ENCODE measurements at places on chromosomes 12 and 14.

DNA sequence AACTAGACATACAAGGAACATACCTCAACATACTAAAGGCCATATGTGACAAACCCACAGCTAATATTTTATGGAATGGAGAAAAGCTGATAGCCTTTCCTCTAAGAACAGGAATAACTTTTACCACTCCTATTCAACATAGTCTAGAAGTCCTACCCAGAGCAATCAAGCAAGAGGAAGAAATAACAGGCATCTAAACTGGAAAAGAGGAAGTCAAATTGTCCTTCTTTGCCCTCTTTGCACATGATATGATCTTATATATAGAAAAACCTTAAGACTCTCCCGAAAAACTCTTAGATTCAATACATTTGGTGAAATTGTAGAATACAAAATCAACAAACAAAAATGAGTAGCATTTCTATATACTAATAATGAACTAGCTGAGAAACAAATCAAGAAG, 110.0 kb downstream of the ATP23 start:
- DNase-seq: no peak

- peak; percentile 67 for DNase-seq
Observed at GRCh38 chr14:76844223-76844622, 18.0 kb downstream of the LRRC74A start.

GRCh38 chr14:90027842-90028241, 34.0 kb upstream of the KCNK13 start:
- no peak for DNase-seq

GRCh38 chr12:83801972-83802371, 1110.6 kb downstream of the SLC6A15 start:
- no peak for DNase-seq

DNA sequence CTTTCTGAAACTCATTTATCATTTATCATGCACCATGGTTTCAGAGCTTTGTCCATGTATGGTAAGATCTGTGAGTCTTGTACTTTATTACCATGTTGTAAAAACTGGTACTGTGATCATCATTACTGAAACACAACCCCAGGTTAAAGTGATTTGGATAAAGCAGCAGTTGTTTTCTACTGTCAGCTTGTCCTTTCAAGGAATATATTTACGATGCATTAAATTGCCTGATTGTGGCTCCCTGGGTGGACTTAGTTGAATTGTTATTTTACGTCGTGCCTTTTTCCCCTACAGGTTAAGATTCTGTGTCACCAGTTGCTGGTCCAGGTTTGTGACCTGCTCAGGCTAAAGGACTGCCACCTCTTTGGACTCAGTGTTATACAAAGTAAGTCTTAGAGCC, 46.1 kb downstream of the FRMD6 start:
- DNase-seq: no peak

DNA sequence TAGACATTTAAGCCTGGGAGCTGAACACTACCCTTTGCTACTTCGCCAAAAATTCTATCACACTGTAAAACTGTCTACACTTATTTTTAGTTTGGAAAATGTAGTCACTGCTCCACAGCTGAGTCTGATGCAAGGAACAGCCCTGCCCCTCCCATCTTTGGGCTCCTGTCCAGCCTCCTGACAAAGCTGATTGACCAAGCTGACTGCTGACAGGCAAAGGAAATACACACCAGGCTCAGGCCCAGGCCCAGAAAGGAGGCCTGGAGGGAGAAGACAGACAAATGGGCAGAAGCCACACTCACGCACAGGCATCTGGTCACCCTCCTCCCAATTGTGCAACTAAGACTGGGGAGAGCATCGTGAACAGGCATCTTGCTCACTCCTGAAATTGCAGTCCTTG, 55.3 kb downstream of the ISCA2 start:
- no peak for DNase-seq

DNA sequence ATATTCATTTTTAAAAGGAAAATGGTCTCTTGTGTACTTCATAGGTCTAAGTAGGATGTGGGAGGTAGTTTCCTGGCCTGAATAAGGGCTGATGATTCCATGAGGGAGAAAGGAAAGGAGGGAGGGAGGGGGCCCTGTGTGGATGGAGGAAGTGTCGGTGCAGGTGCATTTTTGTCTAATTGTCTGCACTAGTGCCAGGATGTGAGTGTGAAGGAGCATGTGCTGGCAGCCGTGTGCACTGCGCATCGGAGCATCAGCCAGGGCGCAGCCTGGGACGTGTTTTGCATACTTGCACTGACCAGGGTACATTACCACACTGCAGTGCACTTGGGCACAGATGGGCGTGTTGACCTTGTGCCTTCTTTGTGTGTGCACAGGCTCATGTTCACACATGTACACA, 29.2 kb downstream of the SMUG1 start:
- no peak for DNase-seq

DNA sequence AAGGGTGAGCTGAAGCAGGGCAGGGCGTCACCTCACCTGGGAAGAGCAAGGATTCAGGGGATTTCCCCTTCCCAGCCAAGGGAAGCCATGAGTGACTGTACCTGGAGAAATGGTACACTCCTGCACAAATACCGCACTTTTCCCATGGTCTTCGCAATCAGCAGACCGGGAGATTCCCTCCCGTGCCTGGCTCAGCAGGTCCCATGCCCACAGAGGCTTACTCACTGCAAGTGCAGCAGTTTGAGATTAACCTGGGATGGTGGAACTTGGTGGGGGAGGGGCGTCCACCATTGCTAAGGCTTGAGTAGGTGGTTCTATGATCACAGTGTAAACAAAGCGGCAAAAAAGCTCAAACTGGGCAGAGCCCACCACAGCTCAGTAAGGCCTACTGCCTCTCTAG, 11.0 kb upstream of the DHRS4 start:
- no peak for DNase-seq

DNA sequence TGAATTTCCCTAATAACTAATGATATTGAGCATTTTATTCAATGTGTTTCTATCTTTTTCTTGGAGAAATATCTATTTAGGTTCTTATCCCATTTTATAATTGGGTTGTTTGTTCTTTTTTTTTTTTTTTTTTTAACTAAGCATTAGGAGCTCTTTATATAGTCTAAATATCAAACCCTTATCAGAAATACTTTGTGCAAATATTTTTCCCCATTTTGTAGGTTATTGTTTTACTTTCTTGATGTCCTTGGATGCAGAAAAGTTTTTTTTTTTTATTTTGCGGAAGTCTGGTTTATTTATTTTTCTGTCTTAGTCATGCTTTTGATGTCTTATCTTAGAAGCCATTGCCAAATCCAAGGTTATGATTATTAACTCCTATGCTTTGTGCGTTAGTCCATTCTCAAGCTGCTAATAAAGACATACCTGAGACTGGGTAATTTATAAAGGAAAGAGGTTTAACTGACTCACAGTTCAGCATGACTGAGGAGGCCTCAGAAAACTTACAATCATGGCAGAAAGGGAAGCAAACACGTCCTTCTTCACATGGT, 434.3 kb upstream of the TBX3 start:
- no peak for DNase-seq

DNA sequence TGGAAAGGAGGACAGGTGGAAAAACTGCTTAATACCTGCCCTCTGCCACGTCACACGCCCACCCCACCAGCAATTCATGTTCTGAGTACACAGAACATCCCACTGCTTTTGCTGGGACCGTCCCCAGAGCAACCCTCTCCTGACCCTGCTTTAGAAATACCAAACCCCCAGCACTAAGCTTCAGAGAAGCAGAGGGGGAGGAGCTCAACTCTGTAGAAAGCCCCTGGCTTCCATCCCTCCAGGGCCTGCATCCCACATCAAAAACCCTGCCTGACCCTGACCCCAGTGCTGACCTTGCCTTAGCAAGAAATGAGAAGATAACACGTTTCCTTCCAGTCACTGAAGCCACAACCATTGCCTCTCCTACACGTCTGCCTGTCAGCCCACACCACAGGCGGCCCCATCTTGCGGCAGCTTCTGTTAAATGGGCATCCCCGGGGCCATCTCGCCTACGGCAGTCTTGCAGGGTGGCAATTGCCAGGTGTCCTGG, 19.7 kb downstream of the VDR start:
- DNase-seq: peak; percentile 82

DNA sequence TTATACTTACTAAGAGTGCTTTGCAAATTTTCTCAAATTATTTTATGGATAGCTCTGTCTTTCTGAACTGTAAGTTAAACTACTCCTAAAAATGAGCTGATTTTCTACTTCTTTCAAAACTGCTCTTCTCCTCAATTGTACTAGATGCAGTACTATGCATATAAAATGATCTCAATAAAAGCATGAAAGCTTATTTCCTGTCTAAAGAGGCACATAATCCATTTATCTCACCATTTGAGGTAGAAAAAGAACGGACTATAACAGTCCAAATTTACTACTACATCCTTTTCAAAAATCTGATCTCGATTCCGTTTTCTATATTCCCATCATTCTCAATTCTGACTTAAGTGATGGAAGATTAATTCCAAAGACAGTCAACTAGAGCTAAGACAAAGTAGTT, 14.4 kb downstream of the SLIRP start:
- DNase-seq: no peak

DNA sequence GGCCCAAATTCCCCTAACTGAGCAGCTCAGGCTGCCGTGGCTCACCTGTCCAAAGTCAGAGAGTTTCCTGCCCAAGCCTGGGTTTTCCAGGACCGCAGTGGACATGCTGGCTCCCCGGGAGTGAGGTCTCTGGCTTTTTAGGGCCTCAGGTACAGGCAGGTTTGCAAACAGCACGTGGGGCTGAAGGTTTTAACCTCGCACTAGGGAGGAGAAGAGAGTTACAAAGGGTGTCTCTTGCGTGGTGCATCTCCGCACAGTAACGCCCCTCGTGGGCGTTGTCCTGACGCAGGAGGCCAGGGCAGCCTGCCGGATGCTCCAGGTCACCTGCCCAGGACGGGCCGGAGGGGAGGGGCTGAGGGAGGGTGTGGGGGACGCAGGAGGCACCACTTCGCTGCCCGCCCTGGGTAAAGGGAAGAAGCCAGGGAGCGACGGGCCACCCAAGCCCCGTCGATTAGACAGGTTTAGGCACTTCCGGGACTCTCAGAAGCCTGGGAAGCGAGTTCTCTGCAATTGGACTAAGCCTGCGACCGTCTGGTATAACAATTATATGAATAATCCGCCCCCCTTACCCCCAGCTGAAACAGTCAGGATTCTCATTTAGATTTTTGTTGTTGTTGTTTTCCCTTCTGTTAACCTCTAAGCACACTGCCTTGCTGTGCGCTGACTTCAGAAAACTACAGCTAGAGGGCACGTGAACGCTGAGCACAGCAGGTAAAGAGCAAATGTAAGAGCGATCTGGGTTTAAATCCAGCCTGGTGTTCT, at the start of gene PAH:
PAH (minus strand) TSS at position 219 of the 762 bp plus-strand sequence; CDS start at position 105, 114 bp downstream.
- DNase-seq: peak; percentile 5

DNA sequence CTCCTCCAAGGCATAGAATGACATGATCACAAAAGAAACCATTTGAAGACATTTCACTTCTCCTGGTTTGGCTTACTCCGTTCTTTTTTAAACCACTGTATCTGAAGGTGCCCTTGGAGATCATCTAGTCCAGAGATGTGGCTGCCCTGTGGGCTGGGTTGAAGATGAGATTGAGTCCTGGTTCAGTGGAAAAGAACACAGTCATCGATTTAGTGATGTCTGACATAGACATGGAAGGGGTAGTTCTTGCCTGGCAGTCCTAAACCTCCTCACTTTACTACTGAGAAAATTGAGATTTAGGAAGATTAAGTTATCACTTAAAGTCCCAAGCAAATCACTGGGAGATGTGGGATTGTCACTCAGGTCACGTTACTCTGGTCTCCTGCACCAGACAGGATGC, 2.8 kb downstream of the VSIG10 start:
- no peak for DNase-seq

- DNase-seq: peak; percentile 45
Observed at GRCh38 chr14:52267501-52268278, at the start of gene PTGDR. Gene PTGDR, plus strand, starts transcription at chr14:52267698. Its CDS starts 117 bp downstream, at chr14:52267815.

- DNase-seq: peak; percentile 59
Observed at GRCh38 chr12:118307069-118307954, 65.4 kb downstream of the TAOK3 start.

- no peak for DNase-seq
Observed at GRCh38 chr12:73598626-73599025, 939.0 kb upstream of the ATXN7L3B start.

DNA sequence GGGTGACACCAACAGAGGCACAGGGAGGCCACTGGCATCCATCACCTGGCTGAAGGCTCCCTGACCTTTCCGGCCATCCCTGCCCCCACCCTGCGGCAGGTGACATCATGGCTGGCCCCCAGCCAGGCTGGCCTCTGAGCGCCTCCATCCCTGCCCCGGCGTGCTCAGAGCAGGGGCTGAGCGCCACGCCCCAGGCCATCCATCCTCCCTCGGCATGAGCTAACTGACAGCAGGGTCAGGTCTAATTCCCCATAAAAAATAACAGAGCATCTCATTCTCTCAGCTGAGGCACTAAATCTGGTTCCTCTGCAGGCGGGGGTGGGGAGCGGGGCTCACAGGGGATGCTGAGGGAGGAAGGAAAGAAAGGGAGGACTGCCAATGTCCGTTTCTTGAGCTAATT, 50.7 kb downstream of the PRIMA1 start:
- no peak for DNase-seq

- no peak for DNase-seq
Observed at GRCh38 chr14:34223373-34224148, 238.5 kb downstream of the SPTSSA start.

GRCh38 chr12:15720295-15720694, 68.9 kb downstream of the EPS8 start:
- no peak for DNase-seq

GRCh38 chr14:99329711-99330315, 57.8 kb upstream of the BCL11B start:
- DNase-seq: no peak

- no peak for DNase-seq
Observed at GRCh38 chr12:4486980-4487379, 41.4 kb upstream of the FGF6 start.

GRCh38 chr12:30796313-30796780, 41.6 kb upstream of the CAPRIN2 start:
- DNase-seq: no peak

DNA sequence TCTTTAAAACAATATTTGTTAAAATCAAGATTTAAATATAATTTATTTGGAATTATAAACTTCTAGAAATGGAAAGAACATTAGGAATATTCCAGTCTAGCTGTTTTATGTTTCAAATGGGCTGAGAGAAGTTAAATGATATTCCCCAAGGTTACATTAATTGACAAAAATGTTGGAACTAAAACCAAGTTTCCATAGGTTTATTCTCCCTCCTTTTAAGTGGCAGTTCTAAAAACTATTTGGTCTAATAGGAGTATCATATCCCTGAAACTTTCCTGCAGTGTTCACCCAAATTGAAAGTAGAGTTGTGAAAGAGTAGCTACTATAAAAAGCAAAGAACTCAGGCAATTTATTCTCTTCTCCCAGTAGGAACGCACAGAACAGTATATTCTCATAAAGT, 1185.5 kb downstream of the LRFN5 start:
- DNase-seq: no peak

- no peak for DNase-seq
Observed at GRCh38 chr14:94805680-94806288, 35.9 kb upstream of the GSC start.
